8988T (cell line): ENCODE measurements at places on chromosomes 1 and 21.
A peak's percentile ranks its signal among the peaks of the same experiment; 100 is the strongest.

DNA sequence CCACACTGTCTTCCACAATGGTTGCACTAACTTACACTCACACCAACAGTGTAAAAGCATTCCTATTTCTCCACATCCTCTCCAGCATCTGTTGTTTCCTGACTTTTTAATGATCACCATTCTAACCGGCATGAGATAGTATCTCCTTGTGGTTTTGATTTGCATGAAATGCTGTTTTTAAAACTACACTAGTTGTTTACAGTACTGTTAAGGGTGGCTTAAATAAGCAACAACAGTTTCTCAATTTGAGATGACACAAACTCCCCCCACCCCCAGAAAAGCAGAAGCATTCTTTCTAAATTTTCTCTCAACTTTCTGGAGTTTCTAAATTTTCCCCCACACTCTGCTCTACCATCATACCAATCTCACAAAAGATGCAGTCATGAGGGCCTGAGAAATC, 7.1 kb upstream of the SLAMF7 start:
- no peak for DNase-seq

GRCh38 chr1:208003241-208003640, 92.3 kb upstream of the CD34 start:
- no peak for DNase-seq

DNA sequence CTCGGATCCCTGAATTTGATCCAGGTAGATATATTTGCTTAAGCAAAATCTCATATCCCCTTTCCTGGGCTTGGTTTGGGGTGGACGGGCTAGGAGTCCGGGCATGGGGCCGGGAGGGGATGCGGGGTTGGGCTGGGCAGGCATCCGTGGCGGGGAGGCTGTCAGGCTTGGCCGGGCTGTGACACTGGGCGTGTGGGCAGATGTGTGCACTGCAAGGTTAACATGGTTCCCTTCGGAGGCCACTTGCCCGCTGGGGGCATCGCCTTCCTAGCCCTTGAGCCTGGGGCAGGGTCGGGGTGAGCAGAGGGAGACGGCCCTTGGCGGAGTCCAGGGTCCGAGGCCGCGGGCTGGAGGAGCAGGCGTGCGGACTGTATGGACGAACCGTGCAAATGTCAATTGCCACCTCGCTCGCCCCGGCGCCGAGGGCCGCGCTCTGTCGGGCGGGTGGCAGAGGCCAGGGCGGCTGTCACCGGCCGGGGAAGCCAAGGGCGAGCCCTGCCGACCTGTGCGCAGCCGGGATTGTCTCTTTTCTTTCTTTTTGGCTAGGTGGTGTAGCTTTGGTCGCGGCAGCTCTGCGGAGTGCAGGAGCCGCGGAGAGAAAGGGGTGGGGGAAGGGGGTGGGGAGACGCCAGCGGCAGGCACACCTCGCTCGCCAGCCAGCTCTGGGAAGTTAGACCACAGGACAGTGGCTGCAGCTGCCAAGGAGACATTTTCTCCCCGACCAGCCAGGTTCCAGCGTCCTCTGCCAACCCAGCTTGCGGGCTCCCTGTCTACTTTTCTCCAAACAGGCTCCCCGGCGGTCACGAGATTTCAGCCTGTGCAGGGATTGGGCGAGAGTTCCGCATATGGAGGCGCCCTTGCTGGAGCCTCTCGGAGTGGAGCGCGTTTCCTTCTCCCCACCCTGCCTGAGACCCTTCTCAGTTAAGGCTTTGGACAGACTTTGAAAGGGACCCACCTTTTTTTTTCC, 1.3 kb downstream of the RCOR3 start:
- peak; percentile 65 for DNase-seq

- DNase-seq, result no peak
Measured at GRCh38 chr1:201772178-201772577, 56.8 kb upstream of the IPO9 start.

GRCh38 chr1:94068096-94068998, 52.6 kb downstream of the ABCA4 start:
- peak; percentile 26 for DNase-seq

DNA sequence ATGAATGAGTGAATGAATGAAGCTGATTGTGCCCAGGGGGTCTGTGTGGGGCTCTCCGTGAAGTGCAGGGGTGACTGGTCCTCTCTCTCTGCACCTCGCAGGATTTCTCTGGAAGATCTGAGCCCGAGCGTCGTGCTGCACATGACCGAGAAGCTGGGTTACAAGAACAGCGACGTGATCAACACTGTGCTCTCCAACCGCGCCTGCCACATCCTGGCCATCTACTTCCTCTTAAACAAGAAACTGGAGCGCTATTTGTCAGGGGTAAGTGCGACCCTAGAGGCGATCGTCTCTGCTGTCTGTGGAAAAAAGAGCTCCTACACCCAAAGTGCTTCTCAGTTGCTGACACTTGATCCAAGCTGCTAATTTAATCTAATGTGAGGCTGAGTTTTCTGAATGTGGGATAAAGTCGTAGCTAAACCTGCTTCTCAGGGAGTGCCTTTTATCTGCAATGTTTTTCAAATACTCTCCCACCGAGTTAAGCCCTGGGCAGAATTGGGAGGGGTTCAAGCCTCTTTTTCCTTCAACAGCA, 101.7 kb downstream of the HUNK start:
- no peak for DNase-seq

DNA sequence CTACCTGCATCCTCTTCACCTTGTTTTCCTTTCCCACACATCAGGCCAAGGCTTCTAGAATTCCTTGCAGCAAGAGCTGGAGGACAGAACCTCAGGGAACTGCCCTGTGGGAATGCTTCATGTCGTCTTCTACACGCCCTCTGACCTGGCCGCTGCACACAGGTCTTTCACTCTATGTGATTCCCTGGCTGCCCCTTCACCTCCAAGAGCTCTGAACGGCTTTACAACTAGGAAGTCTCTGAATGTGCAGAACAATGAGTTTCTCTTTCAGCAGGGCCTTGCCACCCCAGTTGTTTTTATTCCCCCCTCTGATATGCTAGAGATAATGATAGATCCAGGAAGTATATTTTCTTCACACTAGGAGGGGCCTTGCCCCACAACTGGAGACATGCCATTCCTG, 142.6 kb downstream of the CLIC6 start:
- DNase-seq, result no peak

DNA sequence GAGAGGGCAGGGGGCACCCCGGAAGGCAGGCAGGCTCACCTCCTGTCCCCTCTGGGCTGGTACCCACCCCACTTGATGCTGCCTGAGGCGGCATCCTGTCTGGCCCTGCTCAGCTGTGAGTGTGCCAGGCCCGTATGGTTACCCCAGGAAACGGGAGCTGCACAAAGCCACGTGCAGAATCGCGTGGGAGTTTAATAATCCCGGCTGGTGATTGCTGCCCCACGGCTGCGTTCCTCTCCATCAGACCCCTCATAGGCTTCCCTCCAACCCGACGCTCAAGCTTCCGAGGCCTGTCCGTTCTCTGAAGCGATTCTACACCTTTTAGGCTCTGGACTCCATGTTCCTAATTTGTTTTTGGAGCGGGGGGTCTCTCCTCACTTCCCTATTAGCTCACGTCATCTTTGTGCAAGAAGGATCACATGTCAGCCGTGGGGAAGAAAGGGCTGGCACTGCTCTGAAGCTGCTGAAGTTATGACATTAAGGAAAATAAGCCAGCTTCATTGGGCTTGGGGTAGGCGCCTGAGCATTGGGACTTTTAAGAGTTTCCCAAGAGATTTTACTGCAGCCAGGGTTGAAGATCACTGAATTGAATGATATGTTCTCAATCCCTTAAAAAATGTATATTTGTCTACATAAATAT, 1.1 kb upstream of the B3GALT5 start:
- no peak for DNase-seq
